ENCODE measurements at places on chromosomes 12 and 14.

GRCh38 chr12:123723011-123723410, 10.9 kb downstream of the ATP6V0A2 start:
- no peak for DNase-seq

GRCh38 chr14:68714991-68715924, 77.6 kb downstream of the ZFP36L1 start:
- DNase-seq = peak; percentile 93

- no peak for DNase-seq
Observed at GRCh38 chr14:101347893-101348777, 213.2 kb upstream of the DIO3 start.

DNA sequence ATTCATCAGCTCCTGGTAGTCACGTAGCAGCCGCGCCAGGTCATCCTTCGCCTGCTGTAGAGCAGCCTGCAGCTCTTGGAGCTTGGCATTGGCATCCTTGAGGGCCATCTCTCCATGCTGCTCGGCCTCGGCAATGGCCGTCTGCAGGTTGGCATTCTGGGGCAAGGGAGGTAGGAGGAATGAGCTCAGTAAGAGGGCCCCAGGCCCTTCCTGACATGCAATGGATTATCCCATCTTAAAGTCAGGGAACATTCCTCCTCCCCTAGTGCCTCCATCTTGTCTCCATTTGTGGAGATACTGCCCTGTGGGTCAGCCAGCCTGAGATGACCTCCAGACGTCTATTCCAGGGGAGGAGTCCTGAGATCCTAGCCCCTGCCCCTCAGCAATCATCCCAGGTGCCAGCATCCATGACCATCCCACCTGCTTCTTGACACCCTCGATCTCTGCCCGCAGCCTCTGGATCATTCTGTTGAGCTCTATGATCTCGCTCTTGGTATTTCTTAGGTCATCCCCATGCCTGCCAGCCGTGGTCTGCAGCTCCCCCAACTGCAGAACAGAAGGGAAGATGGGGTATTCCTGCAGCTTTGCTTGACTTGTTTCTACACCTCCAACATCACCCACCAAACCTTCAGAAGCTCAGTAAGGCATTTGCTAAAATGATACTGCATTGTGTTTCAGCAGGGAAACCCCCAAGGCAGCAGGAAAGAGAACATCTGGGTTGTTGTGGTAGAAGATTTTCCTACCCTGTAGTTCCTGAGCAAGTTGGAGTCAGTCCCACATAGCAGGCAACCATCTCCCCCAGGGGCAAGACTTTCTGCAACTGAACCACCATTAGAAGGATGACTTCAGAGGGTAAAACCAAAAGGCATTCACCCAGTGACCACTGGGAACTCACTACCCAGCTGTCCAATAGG, 4.4 kb downstream of the KRT3 start:
- no peak for DNase-seq

DNA sequence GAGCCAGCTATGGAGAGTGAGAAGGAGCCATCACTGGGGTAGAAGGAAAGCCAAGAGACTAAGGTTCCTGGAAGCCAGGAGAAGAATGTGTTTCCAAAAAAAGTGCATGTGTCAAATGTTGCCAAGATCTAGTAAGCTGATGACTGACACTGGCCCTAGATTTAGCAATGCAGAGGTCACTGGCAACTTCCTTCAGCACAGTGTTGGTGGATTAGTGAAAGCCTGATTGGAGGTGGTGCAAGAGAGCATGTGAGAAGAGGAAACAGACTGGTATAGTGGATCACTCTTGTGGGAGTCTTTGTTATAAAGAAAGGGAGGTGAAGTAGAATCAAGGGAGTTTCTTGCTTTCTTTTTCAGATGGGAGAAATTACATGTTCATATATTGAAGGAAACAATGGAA, 34.1 kb upstream of the CHGA start:
- peak; percentile 93 for DNase-seq

DNA sequence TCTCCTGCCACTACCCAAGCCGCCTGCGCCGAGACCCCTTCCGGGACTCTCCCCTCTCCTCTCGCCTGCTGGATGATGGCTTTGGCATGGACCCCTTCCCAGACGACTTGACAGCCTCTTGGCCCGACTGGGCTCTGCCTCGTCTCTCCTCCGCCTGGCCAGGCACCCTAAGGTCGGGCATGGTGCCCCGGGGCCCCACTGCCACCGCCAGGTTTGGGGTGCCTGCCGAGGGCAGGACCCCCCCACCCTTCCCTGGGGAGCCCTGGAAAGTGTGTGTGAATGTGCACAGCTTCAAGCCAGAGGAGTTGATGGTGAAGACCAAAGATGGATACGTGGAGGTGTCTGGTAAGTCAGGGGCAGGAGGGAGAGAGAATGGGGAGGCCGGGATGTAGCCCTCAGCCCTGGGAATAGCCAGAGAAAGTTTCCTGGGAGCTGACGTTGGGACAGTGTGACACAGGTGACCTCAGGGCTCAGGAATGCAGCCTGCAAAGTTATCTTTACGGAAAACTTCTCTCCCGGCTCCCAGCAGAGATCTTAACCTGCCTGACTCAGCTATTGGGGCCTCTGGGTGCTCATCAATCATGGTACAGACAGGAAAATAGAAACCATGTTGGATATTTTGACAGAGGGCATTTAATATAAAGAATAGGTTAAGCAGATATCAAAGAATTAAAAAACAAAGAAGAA, 747 bp downstream of the HSPB8 start:
- DNase-seq = no peak

GRCh38 chr14:20001863-20002262, at the start of gene OR4Q2:
Gene OR4Q2, plus strand, starts transcription at chr14:20002163.
- no peak for DNase-seq

DNA sequence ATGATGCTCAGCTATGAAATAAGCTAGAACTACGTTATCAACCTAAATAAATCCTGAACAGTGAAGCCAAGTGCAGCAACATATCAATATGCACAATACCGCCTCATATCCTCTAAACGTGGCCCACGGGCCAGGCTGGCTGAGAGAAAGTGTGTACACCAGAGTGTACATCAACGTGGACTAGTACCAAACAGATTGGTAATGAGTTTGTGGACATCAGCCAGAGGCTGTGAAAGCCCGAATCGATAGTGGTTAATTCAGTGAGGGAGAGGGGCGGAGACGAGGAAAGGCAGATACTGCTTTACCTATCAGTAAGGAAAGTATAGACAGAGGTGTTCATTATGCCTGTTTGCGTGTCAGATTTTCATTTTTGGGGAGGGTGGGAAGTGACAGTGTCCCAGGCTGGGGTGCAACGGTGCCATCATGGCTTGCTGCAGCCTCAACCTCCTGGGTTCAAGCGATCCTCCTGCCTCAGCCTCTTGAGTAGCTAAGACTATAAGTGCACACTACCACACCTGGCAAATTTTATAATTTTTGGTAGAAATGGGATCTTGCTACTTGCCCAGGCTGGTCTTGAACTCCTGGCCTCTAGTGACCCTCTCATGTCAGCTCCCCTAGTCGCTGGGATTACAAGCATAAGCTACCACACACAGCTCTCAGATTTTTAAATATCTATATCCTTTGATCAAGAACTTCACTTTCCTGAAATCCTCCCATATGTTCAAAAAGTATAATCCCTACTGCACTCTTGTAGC, 50.1 kb downstream of the ANAPC7 start:
- DNase-seq = no peak

DNA sequence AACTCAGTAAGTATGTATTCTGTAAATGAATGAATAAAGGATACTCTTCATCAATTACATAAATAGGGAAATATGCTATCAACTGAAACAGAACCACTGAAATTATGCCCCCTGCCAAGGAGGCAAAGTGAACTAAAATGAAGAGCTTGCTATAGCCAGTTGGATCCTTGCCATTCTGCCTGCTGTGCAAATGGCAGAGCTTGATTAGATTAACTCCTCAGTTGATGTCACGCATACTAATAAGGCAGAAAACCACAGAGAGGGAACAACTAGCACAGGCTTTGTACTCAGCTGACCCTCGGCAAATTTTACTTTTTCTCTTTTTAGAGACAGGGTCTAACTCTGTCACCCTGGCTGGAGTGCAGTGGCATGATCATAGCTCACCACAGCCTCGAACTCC, 36.7 kb upstream of the FERMT2 start:
- DNase-seq = no peak

- DNase-seq = no peak
Observed at GRCh38 chr12:18932715-18933114, 194.8 kb downstream of the CAPZA3 start.

DNA sequence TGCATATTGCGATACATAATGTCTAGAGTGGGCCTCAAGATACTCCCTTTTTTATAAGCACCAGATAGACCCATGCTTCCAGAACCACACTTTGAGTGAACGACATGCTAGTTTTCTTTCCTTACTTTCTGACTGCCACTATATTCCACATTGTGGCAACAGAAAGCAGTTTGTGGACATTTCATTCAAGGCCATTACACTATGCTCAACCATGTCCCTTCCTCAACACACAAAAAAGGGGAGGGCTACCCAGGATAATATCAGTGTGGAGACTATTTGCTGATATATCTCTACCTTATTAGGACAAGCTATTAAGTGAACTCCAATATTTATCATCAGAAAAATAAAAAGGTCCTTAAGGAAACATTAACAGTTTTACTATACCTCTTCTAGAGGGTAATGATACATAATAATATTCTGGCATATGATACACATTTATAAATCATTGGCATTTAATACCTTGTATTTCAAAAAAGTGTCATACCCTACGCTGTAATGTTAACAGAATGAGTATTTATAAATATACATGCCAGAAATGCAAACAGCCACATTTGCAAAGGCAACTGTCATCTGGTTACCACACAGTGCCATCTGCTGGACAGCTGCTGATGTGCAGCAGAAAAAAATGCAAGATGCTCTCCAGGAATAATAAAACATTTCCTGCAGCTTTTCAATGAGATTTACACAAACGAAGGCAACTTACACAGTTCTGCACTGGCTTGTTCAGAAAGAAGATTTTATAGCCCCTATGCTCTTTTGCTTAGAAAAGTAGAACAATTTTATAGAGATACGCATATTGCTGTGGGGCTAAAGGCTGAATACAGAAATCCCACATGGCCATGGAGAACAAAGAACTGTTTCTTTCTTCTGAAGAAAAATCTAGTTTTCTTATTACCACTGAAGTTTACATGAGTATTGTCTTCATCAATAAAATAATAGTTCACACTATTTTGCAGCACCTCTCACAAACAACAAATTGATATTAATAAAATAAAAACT, 182.2 kb upstream of the GRIP1 start:
- peak; percentile 43 for DNase-seq

GRCh38 chr14:77097006-77097699, 905 bp upstream of the CIPC start:
- DNase-seq = peak; percentile 73

DNA sequence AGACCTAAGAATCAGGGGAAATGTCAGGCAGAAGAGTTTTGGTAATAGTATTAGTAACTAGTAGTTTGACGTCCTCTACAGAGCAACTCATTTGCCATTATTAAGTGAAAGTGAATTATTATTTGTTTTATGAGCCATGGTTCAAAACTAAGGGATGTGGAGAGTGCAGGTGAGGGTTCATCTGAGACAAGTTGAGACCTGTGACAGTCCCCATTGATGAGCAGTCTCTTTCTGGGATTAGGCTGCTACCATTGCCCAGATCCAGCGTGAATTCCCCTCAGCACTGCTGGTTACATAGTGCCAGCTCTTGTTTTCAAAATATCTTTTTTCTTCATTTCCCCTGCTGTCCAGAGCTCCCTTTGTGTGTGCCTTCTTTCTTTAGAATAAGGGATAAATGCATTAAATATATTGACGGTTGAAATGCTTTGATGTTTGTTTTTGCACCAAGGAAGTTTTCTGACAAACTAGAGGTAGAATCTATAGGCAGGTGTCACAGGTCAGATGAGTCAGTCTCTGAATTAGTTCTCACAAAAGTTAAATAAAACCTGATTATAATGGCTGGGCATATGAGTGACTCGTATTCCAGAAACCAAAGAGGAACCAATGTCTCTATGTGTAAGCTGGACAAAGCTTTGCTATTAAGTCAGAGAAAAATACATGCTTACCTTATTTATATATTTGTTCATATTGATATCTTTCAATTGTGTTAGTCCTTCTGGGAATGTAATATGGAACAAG, 381.4 kb downstream of the TMEM117 start:
- DNase-seq = no peak

DNA sequence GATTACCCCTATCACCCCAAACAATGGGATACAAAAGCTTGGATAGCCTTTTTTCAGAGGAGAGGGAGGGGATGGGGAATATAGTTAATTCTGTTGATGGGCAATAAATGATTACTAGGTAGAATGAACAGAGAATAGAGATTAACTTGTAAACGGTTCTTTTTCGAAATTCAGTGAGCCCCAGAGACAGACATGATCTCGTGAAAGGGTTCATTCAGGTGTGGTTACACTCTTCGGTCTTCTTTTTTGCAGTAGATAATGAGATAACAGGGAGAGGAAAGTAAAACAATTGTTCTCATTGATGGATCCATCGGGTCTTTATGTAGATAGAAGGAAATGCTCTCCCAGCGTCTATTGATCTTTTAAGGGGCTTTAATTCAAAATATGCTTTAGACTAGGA, 69.3 kb upstream of the RASSF8 start:
- no peak for DNase-seq

GRCh38 chr12:49972641-49973360, at the start of gene AQP6:
Gene AQP6, plus strand, starts transcription at chr12:49972947. Its CDS starts 227 bp downstream, at chr12:49973174.
- DNase-seq = no peak

DNA sequence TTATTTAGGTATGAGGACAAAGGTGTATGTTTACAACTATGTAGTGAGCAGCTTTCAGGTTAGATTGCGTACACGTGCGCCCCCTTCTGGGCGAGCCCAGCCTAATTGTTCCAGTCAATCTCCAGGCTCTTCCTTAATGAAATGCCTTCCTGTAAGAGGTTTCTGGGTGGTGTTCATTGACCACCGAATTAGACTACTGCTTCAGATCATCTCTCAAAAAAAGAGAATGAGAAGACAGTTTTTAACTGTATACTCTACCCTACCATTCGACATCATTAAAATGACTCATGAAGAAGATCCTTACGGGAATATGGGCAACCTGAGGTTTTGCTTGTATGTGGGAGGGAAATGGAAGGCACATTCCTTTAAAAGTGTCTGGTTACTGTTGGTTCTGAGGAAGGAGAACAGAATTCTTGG, 2.1 kb downstream of the LUM start:
- DNase-seq = peak; percentile 45

DNA sequence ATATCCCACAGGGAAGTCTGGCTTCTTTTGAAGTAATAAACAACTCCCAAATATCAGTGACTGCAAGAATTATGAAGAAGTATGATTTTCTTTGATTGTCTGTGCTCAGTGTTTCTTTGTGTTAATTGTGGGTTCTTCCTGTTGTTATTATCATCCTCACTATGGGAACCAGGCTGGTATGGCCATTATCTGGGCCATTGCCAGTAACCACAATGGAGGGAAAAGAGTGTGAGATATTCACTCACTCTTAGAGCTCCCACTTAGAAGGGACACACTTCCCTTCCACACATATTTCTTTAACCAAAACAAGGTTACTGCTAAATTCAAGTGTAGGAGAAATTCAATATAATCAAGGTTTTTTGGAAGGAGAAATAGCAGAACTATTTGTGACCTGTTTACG, 503.7 kb downstream of the SLC6A15 start:
- DNase-seq = no peak

DNA sequence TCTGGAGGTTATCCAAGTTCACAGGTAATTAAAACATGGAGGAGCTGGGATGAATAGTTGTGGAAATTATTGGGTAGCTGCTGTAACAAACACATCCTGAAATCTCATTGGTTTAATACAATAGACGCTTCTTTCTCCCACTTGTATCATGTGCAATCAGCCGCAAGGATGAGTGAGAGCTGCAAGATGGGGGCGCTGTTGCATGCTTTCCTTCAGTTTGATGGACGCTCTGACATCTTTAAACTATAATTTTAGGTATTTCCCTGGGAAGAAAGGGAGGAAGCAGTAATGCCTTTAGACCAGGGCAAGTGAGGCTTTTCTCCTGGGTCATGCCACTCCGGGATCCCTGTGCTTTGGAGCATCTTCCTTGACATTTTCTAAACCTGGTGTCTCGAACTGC, 178.7 kb downstream of the PAWR start:
- DNase-seq = no peak
